ENCODE measurements at places on chromosomes 5 and 9.

DNA sequence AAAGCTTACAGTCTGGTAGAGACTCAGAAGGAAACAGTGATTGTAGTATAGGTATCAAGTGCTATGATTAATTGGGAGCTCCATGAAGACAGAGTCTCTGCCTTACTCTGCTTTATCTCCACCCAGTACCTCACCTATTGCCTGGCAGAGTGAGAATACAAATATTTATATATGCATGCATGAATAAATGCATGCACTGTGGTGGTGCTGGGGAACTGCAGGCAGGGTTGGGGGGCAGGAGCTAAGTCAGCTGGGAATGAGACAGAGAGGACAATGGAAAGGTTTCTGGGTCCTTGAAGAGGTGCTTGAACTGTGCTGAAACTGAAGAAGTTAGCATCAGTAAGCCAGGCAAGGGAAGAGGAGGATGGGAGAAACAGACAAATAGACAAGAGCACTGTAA lies 80.8 kb upstream of the PPP2R2B start:
- no peak for DNase-seq

- DNase-seq, result no peak
Observed at GRCh38 chr5:131633830-131634229, 1.2 kb downstream of the RAPGEF6 start.

DNA sequence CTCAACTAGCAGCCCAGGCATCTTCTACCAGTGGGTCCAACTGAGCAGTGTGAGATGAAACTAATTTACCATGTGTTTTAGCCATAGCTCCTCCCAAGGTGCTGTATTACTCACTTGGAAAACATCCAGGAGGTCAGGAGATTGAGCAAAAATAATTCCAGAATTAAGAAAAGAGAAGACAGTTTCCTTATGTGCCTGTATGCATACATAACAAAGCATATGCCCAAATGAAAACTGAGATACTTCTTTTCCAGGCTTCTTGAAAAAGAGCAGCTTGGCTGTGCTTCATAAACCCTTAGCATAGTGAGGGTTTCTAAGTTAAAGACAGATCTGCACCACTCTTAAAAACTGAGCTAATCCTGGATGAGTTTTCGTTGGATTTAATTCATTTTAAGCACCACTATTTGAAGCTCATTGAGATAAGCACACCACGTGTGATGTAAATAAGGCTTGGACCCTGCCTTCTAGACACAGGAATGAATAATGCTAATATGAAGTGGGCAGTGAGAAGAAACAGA lies 119.4 kb downstream of the ADAMTS12 start:
- DNase-seq, result no peak

- DNase-seq, result no peak
Observed at GRCh38 chr5:57437976-57438805, 44.4 kb downstream of the ACTBL2 start.

GRCh38 chr5:91140657-91141056 lies 242.5 kb downstream of the ARRDC3 start:
- DNase-seq, result no peak

DNA sequence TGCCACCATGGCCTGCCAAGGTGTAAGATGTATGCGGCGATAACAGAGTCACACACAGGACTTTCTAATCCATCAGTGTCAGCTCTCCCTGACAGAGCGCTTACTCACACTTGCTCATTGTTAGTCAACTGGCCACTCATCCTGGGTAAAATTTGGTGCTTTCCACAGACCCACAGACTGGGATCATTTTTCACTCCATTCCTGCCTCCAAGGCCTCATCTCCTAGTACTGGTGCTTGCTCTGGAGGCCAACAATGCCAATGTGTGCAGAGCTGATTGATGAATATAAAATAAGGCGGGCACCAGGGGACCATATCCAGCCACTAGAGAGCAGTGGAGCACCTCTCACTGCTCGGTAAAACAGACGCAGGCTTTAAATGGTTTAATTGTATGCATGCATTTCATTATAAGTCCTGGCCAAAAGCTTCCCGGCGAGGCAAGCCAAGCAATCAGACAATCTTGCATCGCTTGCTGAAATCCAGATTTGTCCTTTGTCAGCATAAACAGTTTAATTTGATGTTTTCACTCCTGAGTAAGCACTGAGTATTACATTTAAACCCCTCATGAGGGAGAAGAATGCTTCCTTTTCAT lies 22.3 kb downstream of the PSMB7 start:
- DNase-seq, result no peak

DNA sequence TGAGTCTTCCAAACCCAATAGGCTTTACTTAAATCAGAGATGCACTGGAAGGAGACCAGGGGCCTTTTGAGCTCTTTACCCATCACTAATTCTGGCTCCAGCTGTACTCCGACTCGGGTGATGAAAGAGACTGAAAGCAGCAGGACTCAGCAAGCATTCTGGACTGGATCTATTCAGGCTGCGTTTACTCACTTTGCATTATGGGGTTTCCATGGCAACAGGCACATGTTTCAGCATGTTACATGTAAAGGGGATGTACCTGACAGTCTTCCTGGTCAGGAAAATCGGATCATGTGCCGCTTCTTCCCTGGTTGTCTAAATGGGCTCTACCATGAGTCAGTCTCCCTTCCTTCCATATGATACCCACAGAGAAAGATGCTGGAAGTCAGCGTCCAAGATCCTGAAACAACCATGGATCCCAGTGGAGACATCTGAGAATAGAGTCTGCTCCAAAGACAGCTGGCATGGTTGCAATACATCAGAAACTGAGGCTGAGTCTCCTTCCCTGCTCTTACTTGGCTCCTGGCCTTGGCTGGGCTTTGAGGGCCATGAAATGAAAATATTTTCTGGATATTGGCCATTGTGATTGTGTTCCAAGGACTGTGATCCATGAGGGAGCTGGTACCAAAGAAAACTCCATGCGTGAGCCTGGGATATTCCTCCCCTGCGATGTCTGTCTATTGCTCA lies 102.5 kb upstream of the TNC start:
- DNase-seq, result no peak
